ENCODE measurements at places on chromosomes 1 and 21. TPM values are rescaled to one million over a fixed set of nuclear protein-coding genes. Genes with fewer than 3 reads are reported as not detected.

IL20 gene
- not detected for total RNA-seq

AGT gene
- 0.13 TPM for total RNA-seq

DIP2A gene
- total RNA-seq: 9.3 TPM

TSSK3 gene
- not detected for total RNA-seq

MFAP2 gene
- total RNA-seq: 0.39 TPM

HCRTR1 gene
- total RNA-seq: not detected

ALG14 gene
- total RNA-seq: 3.5 TPM

ATP1B1 gene
- 196 TPM for total RNA-seq

S100B gene
- total RNA-seq: not detected

ADORA1 gene
- total RNA-seq: 0.50 TPM

OLFML2B gene
- 0.61 TPM for total RNA-seq

MPZ gene
- total RNA-seq: 0.43 TPM

HEYL gene
- 3.1 TPM for total RNA-seq

HTR6 gene
- 0.15 TPM for total RNA-seq

CD160 gene
- total RNA-seq: not detected

S100A14 gene
- total RNA-seq: 0.24 TPM

CFAP74 gene
- total RNA-seq: not detected

TCEA3 gene
- 0.46 TPM for total RNA-seq

PGLYRP3 gene
- not detected for total RNA-seq

SPRR1B gene
- total RNA-seq: not detected

LAMTOR2 gene
- total RNA-seq: 169 TPM

LRRC8C gene
- 9.2 TPM for total RNA-seq

LCE3E gene
- total RNA-seq: not detected

TCHH gene
- 0.31 TPM for total RNA-seq

IL12RB2 gene
- total RNA-seq: 0.12 TPM

DCST1 gene
- not detected for total RNA-seq

OR2L5 gene
- not detected for total RNA-seq

MIXL1 gene
- not detected for total RNA-seq

C1orf210 gene
- not detected for total RNA-seq

DESI2 gene
- total RNA-seq: 26.6 TPM

UBXN11 gene
- 14.9 TPM for total RNA-seq

CELA3B gene
- total RNA-seq: not detected

DMBX1 gene
- total RNA-seq: 1.1 TPM

ZMYND12 gene
- 0.41 TPM for total RNA-seq

MATN1 gene
- total RNA-seq: 0.11 TPM

BCL2L15 gene
- total RNA-seq: 0.38 TPM

SPTA1 gene
- not detected for total RNA-seq

TEDDM1 gene
- total RNA-seq: not detected

FCMR gene
- 5.2 TPM for total RNA-seq
